ENCODE measurements at places on chromosomes 4 and X. TPM values are rescaled to one million over a fixed set of nuclear protein-coding genes. Genes with fewer than 3 reads are reported as not detected.
A peak's percentile ranks its signal among the peaks of the same experiment; 100 is the strongest.

GRCh38 chrX:75625232-75625631 lies 102.4 kb upstream of the ZDHHC15 start:
- no peaks in the 10 kb centered on the region for H3K36me3 ChIP-seq

DNA sequence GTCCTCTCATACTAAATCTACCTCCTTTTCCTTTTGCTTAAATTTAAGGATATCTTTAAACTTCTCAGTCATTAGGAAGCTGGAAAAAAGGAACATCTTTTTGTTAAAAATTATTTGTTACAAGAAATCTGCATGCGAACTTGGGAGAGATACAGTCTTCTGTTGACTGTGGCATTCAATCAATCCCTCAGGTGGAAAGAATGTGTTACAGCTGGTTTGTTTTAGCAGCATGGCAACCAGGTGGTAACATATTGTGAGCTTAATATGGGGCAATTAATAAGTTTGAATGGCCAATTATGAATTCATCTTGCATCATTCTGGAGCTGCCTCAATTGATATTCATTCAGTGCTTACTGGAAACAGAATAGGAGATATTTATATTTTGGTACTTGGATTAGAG lies 135.0 kb downstream of the GC start:
- DNase-seq, result peak; percentile 34
- no peak overlapping the region for H3K4me3 ChIP-seq
- no peaks in the 10 kb centered on the region for H3K27me3 ChIP-seq
- H3K36me3 ChIP-seq, result no peaks in the 10 kb centered on the region

The TBX22 gene
- not detected for total RNA-seq

The CSAG2 gene
- total RNA-seq, result not detected

- H3K4me3 ChIP-seq, result no peak overlapping the region
- H3K27ac ChIP-seq, result no peak overlapping the region
- H3K4me1 ChIP-seq, result no peaks in the 10 kb centered on the region
- no peak for DNase-seq
- no peaks in the 10 kb centered on the region for H3K36me3 ChIP-seq
Measured at GRCh38 chrX:129512409-129512808, 10.9 kb downstream of the SMARCA1 start.

GRCh38 chr4:111954550-111954949 lies 190.7 kb upstream of the FAM241A start:
- H3K4me1 ChIP-seq, result 0 out of 2 replicates have a peak, but pooled peaks cover 4% of the 10 kb centered on the region
- no peak overlapping the region for H3K4me3 ChIP-seq
- H3K36me3 ChIP-seq, result no peaks in the 10 kb centered on the region
- no peak overlapping the region for H3K27ac ChIP-seq

The ZIC3 gene
- total RNA-seq, result not detected

The RPA4 gene
- 3.0 TPM for total RNA-seq

DNA sequence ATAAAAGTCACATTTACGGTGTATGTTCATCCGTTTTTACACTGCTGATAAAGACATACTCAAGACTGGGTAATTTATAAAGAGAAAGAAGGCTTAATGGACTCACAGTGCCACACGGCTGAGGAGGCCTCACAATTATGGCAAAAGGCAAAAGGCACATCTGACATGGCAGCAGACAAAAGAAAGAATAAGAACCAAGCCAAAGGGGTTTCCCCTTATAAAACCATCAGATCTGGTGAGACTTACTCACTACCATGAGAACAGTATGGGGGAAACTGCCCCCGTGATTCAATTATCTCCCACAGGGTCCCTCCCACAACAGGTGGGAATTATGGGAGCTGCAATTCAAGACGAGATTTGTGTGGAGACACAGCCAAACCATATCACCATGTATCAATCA lies 7.3 kb upstream of the GUCY1B1 start:
- no peaks in the 10 kb centered on the region for H3K4me1 ChIP-seq
- DNase-seq, result no peak
- no peaks in the 10 kb centered on the region for H3K27me3 ChIP-seq
- H3K4me3 ChIP-seq, result no peak overlapping the region
- H3K27ac ChIP-seq, result no peak overlapping the region
- H3K36me3 ChIP-seq, result no peaks in the 10 kb centered on the region

DNA sequence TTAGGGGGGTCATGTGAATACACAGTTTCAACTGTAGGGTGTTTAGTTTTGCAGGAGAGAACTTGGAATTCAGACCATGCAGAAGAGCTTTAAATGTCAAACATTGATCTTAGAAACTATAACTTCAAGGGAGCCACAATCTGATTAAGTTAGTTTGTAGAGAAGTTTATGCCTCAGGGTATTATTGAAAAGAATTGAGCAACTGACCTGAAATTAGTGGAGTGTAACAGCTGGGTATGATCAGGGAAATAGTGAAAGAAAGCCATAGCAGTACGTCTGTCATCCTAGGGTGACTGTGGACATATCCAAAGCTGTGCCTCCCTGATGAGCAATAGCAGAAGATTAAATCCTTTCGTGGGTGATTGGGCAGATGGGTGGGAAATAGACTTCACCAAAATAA lies 63.8 kb downstream of the FAM47B start:
- H3K4me3 ChIP-seq, result no peak overlapping the region
- H3K4me1 ChIP-seq, result no peaks in the 10 kb centered on the region
- H3K27me3 ChIP-seq, result no peaks in the 10 kb centered on the region
- no peak for DNase-seq

DNA sequence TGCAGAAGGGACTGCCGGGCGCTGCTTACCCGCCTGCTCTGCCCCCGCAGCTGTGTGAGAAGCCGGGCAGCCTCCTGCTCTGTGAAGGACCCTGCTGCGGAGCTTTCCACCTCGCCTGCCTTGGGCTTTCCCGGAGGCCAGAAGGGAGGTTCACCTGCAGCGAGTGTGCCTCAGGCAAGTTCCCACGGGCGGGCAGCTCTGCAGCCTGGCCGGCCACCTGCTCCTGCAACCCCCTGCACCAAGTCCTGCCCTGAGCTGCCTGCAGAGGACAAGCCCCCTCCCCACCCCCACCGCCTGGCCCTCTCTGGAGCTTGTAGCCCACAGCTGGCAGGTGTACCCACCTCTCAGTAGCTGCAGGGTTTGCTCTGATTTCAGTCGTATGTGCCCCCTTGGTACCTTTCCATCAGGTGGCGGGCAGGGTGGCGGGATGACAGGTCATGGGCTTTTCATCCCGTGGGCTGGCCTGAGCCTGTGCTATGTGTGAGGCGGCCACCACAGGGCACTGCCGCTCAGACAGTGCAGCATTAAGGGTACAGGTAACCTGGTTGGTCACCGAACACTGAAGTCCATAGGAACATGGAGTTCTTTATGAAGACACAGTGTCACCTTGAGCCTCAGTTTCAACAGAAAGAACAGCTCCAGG lies 56.6 kb downstream of the NELFA start:
- peaks cover 13% of the 10 kb centered on the region for H3K36me3 ChIP-seq
- no peaks in the 10 kb centered on the region for H3K27me3 ChIP-seq
- no peak for DNase-seq
- no peaks in the 10 kb centered on the region for H3K4me1 ChIP-seq
- no peak overlapping the region for H3K27ac ChIP-seq

- no peaks in the 10 kb centered on the region for H3K27me3 ChIP-seq
- DNase-seq, result peak; percentile 76
- H3K4me3 ChIP-seq, result no peak overlapping the region
- H3K4me1 ChIP-seq, result peaks cover 17% of the 10 kb centered on the region
- no peaks in the 10 kb centered on the region for H3K36me3 ChIP-seq
Measured at GRCh38 chr4:55921093-55921492, 27.7 kb upstream of the CEP135 start.

GRCh38 chrX:120769576-120770341 lies 105.9 kb downstream of the CT47B1 start:
- peak overlapping the region; percentile 86 for H3K27ac ChIP-seq
- no peak overlapping the region for H3K4me3 ChIP-seq
- peak; percentile 82 for DNase-seq
- H3K27me3 ChIP-seq, result no peaks in the 10 kb centered on the region

- no peaks in the 10 kb centered on the region for H3K4me1 ChIP-seq
- no peak for DNase-seq
- no peak overlapping the region for H3K27ac ChIP-seq
- H3K4me3 ChIP-seq, result no peak overlapping the region
Measured at GRCh38 chr4:39124885-39125599, 57.3 kb upstream of the WDR19 start.

- H3K4me1 ChIP-seq, result no peaks in the 10 kb centered on the region
- H3K36me3 ChIP-seq, result no peaks in the 10 kb centered on the region
- H3K4me3 ChIP-seq, result no peak overlapping the region
- H3K27me3 ChIP-seq, result no peaks in the 10 kb centered on the region
Measured at GRCh38 chrX:69179380-69179911, 14.2 kb upstream of the PJA1 start.

DNA sequence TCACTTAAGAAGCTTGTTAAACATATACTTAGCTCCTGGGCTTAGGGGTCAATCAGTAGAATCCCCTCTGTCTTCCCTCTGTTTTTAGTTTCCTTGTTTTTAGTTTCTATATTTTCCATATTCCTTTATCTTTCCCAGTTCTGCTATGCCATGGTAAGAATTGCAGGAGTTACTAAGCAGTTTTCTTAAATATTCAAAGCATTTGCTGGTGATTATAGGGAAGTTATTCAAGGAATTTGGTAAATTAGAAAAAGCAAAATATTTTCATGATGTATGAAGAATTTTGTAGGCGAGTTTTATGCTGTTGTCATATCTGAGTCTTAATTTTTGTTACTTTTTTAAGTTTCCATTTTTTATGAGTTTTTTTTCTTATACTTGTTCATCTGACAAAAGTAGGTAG lies 91.6 kb upstream of the NUDT6 start:
- H3K4me1 ChIP-seq, result peaks cover 11% of the 10 kb centered on the region
- H3K27ac ChIP-seq, result no peak overlapping the region
- no peaks in the 10 kb centered on the region for H3K36me3 ChIP-seq
- H3K4me3 ChIP-seq, result no peak overlapping the region
- no peak for DNase-seq

- H3K36me3 ChIP-seq, result no peaks in the 10 kb centered on the region
- H3K4me3 ChIP-seq, result no peak overlapping the region
- no peaks in the 10 kb centered on the region for H3K4me1 ChIP-seq
- H3K27ac ChIP-seq, result no peak overlapping the region
- no peak for DNase-seq
Measured at GRCh38 chrX:42739741-42740140, 38.2 kb downstream of the PPP1R2C start.

The PPEF2 gene
- total RNA-seq, result not detected

DNA sequence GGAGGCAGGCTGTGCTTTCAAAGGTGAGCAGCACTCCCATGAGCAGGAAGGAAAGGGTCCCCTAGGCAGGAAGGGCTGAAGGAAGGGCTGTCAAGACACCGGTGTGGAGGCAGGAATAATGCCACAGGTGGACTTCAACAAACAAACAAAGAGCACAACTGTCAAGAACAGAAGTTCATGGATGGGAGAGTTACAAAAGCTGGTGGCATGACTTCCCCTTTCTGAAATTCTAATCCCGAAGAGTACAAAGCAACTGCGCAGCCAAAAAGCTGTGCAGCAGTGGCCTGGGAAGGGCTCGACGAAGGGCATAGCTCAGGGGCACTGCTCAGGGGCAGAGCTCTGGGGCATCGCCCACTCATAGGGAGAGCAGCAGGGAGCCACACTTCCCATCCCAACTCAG lies 582.3 kb upstream of the DIPK2B start:
- H3K36me3 ChIP-seq, result peaks cover 41% of the 10 kb centered on the region
- DNase-seq, result no peak
- no peaks in the 10 kb centered on the region for H3K27me3 ChIP-seq
- no peak overlapping the region for H3K4me3 ChIP-seq
- H3K27ac ChIP-seq, result peak overlapping the region; percentile 79
- peaks cover 48% of the 10 kb centered on the region for H3K4me1 ChIP-seq

DNA sequence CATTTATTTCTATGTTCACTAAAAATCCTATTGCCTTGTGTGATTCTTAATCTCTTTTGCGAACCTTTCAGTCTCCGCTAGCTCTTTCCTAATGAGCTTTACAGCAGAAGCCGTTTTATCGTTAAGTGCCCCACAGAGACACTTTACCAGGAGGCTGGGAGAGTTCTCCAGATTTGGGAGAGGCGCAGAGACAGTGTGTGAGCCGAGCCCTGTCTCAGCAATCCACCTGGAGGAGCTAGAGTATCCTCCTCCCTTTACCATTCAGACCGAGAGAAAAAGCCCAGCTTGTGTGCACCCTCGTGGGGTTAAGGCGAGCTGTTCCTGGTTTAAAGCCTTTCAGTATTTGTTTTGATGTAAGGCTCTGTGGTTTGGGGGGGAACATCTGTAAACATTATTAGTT lies 54.9 kb upstream of the MTM1 start:
- no peak overlapping the region for H3K27ac ChIP-seq
- no peaks in the 10 kb centered on the region for H3K36me3 ChIP-seq
- no peaks in the 10 kb centered on the region for H3K4me1 ChIP-seq
- H3K27me3 ChIP-seq, result no peaks in the 10 kb centered on the region
- no peak for DNase-seq
- no peak overlapping the region for H3K4me3 ChIP-seq

GRCh38 chrX:41970419-41970818 lies 47.1 kb upstream of the CASK start:
- no peaks in the 10 kb centered on the region for H3K36me3 ChIP-seq
- no peak for DNase-seq
- no peak overlapping the region for H3K4me3 ChIP-seq
- no peak overlapping the region for H3K27ac ChIP-seq

GRCh38 chrX:16222151-16222550 lies 54.9 kb downstream of the MAGEB17 start:
- no peaks in the 10 kb centered on the region for H3K4me1 ChIP-seq
- no peaks in the 10 kb centered on the region for H3K27me3 ChIP-seq
- DNase-seq, result peak; percentile 28
- no peaks in the 10 kb centered on the region for H3K36me3 ChIP-seq

- H3K27me3 ChIP-seq, result no peaks in the 10 kb centered on the region
- no peaks in the 10 kb centered on the region for H3K36me3 ChIP-seq
- no peaks in the 10 kb centered on the region for H3K4me1 ChIP-seq
- DNase-seq, result peak; percentile 4
Measured at GRCh38 chrX:37434362-37434761, 85.2 kb downstream of the PRRG1 start.

DNA sequence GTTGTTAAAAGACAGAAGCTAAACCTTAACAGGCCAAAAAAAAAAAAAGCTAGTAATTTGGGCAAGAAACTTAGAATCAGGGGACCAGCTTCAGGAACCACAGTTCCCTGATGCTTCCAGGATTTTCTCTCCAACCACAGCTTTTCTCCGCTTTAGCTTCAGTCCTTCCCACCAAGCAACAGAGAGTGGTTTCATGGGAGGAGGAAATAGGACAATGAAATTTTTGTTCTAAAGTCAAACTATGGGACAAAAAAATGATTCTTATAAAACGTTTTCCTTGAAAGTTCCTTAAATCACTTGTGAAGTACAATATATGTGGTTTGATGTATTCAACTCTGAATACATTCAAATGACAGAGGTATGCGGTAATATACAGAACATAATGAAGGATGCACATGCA lies 71.0 kb upstream of the DHX15 start:
- H3K27ac ChIP-seq, result no peak overlapping the region
- no peaks in the 10 kb centered on the region for H3K27me3 ChIP-seq
- H3K4me1 ChIP-seq, result peaks cover 40% of the 10 kb centered on the region
- H3K4me3 ChIP-seq, result no peak overlapping the region
- no peak for DNase-seq
- no peaks in the 10 kb centered on the region for H3K36me3 ChIP-seq

The SHROOM3 gene
- total RNA-seq, result 27.8 TPM

DNA sequence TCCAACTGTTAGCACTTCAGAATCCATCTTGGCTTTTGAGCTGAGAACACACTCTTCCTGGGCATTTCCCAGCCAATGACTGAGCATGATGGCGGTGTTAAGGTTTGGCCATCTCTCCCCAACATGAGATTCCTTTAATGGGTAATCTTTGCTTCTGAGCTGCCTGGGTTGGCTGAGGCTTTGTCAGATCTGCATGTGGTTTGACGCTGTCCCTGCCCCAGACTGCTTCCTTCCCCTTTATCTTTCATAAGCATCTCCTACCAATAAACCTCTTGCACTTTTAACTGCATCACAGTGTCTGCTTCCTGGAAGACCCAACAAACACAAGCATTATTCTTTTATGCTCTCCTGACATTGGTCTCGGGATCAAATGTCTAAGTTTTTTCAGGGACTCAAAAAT lies 31.5 kb upstream of the DIPK2B start:
- no peak overlapping the region for H3K27ac ChIP-seq
- H3K4me3 ChIP-seq, result no peak overlapping the region
- H3K36me3 ChIP-seq, result no peaks in the 10 kb centered on the region
- no peak for DNase-seq
